ENCODE measurements at places on chromosomes 2 and 18.

DNA sequence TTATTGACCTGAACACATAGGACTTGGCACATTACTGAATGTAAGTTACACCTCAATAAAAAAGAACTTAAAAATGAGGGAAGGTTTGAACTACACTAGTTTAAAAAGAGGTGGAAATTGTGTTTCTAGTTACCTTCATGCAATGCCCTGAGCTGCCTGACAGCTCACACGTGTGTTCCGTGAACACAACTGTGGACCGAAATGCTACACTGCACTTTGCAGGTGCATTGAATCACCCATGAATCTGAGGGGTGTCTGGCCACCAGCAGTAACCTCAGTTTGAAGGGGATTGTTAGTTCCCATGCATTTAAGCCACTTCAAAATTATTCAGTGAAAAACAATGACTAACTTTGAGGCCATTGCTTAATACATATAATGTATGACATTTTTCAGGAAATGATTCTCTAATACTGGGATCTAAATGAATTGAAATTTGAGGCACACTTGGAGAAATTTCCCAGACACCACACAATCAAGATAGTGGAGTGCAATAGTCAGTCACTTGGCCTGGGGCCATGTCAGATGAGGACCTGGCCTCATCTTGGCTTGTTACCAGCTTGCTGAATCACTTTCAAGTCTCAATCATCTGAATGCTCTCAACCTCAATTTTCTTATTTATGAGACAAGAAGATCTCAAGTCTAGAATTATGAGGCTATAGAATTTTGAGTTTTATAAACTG, 59.3 kb downstream of the MYL12B start:
- DNase-seq: peak; percentile 77

DNA sequence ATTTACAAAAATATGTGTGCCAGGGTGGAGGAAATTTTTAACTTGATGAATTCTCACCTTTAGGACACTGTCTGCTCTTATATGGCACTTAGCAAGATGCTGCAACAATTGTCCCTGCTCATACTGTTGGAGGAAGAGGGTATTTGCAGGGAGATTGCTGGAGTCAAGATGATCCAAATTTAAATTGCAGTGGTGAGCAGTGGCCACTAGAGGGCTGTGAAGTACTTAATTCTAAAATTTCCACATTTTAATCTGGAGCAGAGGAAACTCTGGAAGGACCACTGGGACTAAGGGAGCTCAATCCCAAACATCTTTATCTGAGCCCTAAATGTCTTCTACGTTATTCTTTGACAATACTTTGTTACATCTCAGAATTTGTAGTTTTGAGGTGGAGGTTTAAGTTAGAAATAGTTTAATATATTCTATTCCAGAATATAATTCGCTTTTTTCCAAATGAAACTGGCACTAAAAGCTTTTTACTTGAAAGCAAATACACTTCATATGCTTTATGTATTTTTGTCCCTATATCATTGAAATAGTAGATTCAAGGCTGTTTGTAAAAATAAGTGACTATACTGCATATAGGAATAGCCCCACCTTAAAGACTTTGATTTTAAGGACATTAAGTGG, 33.0 kb upstream of the PTH2R start:
- DNase-seq: peak; percentile 61

DNA sequence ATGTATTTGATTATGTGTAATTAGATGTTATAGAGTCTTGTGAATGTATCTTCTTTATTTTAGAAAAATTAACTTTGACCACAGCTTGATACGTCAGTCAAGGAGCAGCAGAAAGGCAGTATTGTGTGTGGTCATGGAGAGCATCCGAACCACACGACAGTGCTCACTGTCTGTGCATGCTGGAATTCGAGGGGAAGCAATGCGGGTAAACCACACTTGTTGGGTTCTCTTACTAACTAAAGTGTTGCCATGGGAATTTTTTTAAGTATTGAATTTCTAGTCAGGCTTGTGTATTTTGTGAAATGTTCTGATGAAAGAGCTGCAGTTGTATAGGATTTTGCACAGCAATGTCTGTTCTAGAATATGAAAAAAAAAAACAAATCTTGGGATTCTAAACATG, 4.8 kb downstream of the PJVK start:
- no peak for DNase-seq

GRCh38 chr2:56199492-56199891, 15.7 kb downstream of the CCDC85A start:
- peak; percentile 77 for DNase-seq

GRCh38 chr2:215422676-215423075, 13.2 kb downstream of the FN1 start:
- no peak for DNase-seq

DNA sequence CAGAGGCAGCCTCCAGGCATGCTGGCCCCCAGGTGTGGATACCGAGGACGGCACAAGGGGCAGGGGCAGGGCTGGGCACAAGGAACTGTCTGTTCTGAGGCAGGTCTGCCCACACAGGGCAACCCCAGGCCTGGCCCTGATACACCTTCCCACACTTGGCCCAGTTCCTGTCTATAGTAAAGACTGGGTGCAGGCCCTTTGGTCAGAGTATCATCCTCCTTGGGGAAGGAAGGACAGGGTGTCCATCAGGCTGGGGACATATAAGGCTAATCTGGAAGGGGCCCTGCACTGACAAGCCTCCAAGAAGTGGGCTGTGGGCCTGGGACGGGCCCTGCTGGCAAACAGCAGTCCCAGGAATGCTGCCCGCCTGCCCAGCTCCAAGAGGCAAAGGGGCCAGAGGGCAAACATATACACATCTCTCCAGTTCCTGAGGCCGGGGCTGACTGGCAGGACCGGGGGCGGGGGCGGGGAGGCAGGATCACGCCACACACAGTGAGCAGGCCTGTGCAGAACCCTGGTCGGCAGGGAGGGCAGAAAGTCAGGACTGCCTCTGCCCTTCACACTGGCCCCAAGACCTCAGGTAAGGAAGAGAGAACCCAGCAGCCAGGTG, 18.9 kb downstream of the SDC1 start:
- DNase-seq: no peak

DNA sequence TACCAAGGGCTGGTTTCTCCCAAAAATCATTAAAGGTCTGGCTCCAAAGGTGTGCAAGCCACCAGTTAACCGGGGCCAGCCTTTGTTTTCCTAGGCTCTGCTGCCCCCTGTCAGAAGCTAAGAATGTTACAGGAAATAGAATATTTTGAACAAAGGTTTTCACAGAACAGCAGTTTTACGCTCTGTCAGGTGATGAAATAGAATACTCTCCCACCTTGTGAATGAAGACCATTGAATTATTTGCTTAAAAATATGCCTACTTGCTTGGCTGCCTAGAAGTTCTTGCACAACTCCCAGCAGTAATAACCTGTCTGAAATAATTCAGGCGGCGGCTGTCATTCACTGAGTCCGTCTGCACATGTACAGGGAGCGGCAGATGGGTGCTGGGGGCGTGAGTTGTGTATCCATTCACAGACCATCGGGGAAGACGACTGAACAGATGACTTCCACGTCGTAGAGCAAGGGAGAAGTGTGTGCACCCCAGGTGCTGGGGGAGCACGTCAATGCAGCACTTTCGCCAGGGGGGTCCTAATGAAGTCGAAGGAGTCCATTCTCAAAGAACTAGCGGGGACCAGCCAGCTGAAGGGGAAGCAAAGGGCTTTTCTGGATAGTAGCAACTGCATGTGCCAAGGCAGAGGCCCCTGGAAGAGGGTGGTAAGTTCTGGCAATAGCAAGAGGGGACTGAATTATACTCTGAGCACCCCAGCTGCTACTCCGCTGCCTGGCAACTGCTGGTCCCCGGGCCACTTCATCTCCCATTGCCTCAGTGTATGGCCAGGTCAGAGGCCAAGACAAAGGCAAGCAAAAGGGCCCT, 56.1 kb downstream of the SF3B1 start:
- DNase-seq: peak; percentile 49

- no peak for DNase-seq
Measured at GRCh38 chr2:214519258-214519818, 108.5 kb downstream of the VWC2L start.

DNA sequence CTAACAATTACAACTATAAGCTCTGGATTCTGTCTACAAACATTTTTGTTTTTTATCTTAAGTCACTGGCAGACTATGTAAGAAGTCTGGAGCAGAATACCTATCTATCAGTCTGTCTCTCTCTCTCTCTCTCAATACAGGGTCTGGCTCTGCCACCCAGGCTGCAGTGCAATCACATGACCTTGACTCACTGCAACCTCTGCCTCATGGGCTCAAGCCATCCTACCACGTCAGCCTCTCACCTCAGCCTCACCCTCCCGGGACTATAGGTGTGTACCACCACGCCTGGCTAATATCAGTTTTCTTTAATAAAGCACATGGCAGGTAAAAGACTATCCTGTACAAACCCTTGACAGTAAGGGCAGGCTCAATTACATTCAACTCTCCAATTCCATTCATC, 96.9 kb downstream of the OSBPL1A start:
- no peak for DNase-seq

- DNase-seq: peak; percentile 10
Measured at GRCh38 chr2:4898706-4899105, 793.5 kb upstream of the SOX11 start.

- no peak for DNase-seq
Measured at GRCh38 chr2:48116497-48116896, 210.2 kb upstream of the FBXO11 start.

DNA sequence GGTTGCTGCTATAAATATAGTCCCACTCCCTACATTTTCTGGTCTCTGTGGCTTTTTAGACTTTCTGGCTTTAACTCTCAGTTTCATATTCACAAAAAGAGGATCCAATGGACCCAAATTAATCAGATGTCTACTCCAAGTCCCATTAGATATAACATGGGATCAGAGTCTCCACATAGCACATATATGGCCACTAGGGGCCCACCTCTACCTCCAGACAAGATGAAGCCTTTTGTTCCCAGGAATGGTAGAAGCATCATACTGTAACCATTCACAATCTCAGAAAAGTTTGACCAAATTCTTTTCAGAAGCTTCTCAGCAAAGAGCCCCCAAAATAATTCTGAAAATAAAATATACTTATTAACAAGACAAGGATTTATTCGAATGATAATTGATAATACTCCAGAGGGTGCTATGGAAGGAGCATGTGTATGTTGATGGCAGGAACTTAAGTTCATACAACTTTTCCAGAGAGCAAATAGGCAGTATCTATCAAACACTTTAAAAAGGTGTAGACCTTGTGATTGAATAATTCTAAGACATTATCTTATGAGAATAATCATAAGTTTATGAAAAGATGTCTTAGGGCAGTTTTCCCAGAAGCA, 382.3 kb upstream of the CRIM1 start:
- peak; percentile 24 for DNase-seq

DNA sequence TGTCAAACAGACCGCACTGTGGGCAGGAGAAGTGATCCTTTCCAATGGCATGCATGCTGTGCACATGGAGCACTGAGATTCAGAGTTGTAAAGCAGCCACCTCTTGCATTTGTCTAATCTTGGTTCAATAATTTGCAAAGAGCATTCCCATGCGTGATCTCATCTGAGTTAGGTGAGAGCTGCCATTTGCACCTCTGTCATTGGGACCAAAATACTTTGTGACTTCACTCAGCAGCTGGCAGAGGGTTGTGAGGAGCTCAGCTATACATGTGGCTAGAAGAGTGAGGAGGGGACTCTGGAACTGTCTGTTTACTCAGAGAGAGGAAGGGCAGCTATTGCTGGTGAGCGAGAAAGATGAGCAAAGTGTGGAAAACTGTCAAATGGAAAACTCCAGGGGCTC, 265.1 kb upstream of the TNP1 start:
- DNase-seq: no peak

DNA sequence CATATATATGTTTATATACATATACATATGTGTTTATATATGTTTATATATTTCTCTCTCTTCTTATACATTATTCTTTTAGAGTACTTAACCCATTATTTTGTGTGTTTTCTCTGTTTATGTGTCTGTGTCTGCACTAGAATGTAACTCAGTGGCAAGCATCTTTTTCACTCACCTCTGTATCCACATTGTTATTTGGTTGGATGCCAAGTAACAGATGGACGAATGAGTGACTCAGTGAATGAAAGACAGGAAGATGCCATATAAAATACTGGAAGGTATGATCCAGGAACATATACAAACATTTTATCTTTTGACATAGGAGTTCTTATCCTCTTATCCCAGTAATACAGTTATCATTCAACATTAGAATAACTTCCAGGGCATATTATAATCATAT, 684.8 kb downstream of the RNF144A start:
- no peak for DNase-seq

GRCh38 chr2:60954139-60954538, 63.4 kb upstream of the PEX13 start:
- no peak for DNase-seq

- no peak for DNase-seq
Measured at GRCh38 chr2:18800240-18800971, 211.0 kb upstream of the NT5C1B start.

DNA sequence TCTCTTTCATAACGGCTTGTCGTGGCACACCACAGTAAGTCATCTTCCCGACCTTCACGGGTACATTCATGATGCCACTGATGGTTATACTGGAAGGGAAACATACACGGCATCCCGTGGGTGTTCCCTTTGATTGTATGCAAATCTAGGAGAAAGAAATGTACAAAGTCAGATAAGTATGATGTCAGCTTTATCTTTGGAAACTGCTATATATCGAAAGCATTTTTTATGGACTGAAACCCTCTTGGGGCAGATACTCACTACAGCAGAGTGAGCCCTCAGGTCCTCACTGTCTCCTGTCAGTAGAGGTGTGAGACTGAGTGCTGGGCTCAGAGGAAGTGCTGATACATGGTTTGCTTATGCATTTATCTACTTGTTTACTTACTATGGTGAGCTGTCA, 20.4 kb downstream of the PLA2R1 start:
- DNase-seq: no peak

- no peak for DNase-seq
Measured at GRCh38 chr18:57581301-57581934, 5.1 kb downstream of the FECH start.

- peak; percentile 89 for DNase-seq
Measured at GRCh38 chr18:22505141-22505591, 87.5 kb upstream of the CTAGE1 start.

DNA sequence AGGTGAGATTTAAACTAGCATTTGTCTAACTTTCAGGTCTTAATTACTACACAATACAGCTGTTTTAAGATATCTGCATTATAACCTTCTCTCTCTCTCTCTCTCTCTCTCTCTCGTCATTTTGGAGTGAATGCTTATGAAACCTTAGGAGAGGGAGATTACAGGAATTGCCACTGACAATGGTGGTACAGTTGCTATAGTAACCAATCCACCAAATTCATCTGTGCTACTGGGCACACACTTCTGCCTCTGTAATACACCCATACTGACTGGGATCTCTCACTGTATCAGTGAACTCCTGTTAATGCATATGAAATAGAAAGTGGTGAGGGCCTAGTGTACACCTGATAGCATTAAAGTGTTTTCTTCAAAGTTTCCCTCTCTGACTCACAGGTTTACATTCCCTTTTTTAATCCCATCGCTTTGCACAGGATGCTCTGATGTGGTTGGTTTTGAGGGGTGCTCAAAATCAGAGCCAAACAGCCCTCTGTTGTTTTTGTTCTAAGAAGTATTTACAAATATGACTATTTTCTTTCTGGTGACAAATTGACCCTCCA, 13.1 kb downstream of the KLHL14 start:
- DNase-seq: no peak

DNA sequence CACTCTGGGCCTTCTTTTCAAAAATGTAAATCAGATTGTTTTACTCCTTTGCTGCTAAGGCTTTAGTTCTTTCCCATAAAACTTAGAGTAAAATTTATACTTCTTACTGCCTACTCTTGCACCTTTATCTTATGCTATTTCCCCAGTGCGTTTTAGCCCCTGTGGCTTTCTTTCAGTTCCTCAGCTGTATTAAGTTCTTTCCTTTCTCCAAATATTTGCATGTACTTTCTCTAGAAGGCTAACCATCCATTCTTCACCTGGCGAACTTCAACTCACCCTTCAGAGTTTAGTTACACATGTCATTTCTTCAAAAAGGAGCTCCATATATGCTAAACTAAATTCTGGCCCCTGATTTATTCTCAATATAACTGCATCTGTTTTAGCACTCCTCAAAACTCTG, 160.7 kb downstream of the FSHR start:
- no peak for DNase-seq

Measured in mesenchymal stem cell (in vitro differentiated cells and primary cell).